ENCODE measurements at places on chromosomes 12 and 14.
A peak's percentile ranks its signal among the peaks of the same experiment; 100 is the strongest.

- no peak for DNase-seq
These were observed 1.3 kb downstream of the DDX51 start for GRCh38 chr12:132142679-132143335.

DNA sequence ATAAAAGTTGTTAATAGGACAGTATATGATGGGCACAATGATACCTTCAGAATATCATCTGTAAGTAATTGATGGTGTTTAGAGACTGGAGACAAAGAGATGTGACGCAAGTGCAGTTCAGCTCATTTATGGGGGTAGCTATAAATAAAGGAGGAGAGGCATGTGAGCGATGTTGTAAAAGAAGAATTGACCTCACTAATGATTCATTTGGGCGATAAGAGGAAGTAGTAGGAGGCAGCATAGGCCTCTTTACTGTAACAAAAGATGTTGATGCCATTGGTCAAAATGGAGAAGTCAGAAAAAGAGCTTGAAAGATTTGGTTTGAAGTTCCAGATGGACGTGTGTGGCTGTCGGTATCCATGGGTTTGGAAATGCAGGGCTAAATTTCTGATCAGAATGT is 70.0 kb downstream of the FLRT2 start:
- no peak for DNase-seq

DNA sequence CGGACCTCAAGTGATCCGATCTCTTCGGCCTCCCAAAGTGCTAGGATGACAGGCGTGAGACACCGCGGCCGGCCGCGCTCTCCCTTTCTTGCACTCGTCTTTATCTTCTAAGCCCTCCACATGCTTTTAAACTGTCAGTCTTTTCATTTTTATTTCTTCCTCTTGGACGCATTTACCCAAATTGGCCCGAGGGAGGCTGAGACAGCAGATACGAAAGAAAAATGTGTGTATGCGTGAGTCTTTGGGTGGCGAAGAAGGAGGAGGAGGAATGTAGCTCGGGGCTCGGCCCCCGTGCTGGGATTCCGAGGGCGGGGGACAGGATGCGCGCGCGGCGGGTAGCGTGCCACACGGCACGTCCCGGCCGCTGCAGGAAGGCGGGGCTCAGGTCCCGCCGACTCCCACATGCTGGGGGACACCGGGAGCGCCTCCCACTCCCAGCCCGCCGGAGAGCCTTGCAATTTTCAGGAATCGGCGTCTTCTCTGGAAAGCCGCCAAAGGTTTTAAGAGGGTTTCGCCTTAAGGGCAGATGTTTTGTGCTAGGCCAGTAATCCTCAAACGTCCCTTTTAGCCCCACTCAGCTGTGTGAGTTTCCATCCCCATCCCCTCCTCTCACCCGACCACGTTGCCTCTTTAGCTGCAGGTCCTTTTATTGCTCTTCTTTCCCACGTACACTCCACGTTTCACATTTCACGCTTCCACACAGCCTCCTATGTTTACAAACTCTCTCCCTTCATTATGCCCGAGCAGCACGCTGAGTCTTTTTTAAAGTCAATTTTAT is 34.7 kb upstream of the SLC2A3 start:
- peak; percentile 96 for DNase-seq

DNA sequence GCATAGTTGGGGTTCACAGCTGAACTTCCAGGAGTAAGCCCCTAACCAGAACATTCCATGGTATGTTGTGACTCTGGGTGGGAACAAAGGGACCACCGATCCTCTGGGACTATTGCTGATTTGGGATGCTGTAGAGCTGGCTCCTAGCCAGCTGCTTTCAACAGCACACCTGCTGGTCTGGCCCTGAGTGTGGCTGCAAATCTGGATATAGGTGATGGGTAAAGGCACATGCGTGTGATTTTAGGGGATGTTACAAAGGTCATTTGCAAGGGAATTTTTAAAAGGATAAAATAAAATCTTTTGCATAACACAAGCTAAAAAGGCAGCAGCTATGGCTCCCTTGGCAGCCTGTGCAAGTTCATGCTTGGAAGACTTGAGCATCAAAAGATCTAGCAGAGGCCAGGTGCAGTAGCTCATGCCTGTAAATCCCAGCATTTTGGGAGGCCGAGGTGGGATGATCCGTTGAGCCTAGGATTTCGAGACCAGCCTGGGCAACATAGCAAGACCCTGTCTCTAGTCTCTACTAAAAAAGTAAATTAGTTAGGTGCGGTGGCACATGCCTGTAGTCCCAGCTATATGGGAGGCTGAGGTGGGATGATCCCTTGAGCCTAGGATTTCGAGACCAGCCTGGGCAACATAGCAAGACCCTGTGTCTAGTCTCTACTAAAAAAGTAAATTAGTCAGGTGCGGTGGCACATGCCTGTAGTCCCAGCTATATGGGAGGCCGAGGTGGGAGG is 1.6 kb downstream of the ALDH2 start:
- no peak for DNase-seq

- DNase-seq, result no peak
These were observed 9.1 kb downstream of the SLC15A4 start for GRCh38 chr12:128814411-128815261.

GRCh38 chr12:68247785-68248184 is 5.6 kb downstream of the IL22 start:
- no peak for DNase-seq

DNA sequence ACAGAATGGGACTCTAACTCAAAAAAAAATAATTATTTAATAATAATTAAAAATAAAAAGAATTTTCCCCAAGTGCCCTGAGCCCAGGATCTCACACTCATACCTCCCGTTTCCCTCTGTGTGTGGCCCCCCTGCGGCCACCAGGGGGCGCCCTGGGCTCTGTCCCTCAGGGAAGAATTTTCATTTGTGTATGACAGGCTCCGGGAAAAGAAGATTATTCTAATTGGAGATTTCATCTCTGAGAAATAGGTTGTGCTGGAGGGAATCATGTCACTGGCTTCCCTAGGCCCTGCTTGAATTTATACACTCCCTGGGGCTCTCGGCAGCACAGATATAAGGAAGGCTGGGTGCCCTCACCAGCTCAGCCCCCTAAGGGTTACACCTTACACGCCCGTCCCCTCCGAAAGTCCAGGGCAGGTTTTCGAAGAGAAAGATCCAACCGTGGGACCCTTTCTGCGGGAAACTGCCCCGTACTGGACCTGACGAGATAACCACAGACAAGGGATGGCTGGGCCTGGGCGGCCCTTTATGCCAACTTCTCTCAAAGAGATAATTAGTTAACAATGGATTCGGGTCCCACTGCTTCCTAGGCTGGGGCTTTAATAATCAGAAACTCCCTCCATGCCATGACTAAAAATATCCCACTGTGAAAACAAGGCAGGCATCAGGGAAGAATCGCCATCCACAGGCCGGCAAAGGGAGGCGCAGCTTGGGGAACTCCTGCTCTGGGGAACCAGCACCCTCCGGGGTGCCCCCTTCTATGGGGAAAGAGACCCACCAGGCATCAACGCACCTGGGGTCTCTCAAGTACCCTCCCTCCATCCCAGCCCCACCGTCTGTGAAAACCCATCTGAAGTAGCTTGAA is 80.7 kb downstream of the KDM2B start:
- DNase-seq, result peak; percentile 20

All from fibroblast of skin of left biceps (primary cell).